ENCODE measurements at places on chromosomes 4 and X.

- no peak for DNase-seq
These were observed 139.5 kb downstream of the CPZ start for GRCh38 chr4:8732092-8732491.

DNA sequence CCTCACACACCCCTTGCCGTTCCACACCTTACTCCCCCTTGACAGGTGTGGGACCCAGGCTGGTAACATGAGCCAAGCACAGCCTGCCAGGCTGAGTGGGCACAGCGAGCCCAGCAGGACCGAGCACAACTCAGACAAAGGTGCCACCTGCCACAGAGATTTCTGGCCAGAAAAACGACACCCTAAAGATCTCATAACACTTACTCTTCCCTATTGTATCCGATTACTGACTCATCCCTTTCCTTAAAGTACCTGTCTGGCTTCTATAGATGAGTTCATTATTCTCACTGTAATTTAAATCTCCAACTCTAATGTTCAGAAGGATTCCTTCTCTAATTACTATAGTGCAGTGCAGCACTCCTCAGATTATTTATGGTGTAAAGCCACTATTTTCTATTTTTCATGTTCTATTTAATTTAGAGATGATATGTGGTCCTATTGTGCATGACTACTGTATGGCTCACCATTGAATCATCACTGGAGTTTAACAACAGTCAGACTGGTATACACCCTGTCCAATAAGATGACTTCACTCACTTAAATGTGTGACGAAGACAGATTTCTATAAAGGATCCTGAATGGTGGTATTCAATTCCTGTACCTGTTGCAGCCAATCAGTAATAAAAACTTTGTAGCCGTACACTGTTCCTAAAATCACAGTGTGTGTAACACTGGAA, 7.6 kb upstream of the SYTL5 start:
- no peak for DNase-seq

GRCh38 chrX:154362085-154362742, 12.2 kb downstream of the FLNA start:
- peak; percentile 36 for DNase-seq

DNA sequence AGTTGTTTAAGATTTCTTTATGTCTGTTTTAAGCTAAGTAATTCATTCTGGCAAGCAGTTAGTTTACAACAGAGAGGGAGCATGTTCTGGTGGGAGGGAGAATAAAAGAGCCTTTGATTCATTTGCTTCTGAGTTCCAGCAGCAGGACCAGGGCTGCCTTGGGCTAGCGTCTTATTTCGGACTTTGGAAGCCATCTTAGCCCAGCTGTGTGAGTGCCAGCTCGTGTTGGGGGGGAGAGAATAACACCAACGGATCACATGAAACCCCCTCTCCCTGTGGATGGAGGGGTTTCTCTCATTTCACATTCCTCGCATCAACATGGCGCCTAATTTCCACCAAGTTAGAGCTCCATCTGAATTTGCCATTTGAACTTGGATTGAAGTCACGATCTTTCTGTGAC, 7.4 kb downstream of the GAB1 start:
- no peak for DNase-seq

GRCh38 chr4:109560687-109561461, 828 bp downstream of the MCUB start:
- peak; percentile 47 for DNase-seq

- no peak for DNase-seq
These were observed 29.4 kb downstream of the EVC2 start for GRCh38 chr4:5678977-5679376.

GRCh38 chrX:115564243-115564642, 3.3 kb downstream of the PLS3 start:
- DNase-seq, result no peak

DNA sequence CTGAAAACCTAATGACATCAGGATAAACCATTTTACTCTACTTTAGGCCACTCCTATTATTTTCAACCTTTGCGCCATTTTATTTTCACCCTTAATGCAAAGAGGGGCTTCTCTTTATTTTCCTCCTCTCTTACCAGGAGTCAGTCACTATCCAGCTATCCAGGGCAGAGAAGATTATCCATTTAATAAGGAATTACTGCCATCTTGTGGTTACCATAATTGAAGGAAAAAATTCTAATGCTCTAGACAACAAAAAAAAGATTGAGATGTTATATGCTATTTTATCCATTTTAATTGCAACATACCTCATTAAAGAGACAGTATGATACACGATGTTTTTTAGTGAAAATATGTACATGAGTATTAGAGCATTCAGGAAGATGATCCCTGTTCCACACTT, 514.5 kb upstream of the FAM241A start:
- DNase-seq, result no peak

GRCh38 chr4:174627473-174627872, 105.2 kb upstream of the HPGD start:
- DNase-seq, result no peak

DNA sequence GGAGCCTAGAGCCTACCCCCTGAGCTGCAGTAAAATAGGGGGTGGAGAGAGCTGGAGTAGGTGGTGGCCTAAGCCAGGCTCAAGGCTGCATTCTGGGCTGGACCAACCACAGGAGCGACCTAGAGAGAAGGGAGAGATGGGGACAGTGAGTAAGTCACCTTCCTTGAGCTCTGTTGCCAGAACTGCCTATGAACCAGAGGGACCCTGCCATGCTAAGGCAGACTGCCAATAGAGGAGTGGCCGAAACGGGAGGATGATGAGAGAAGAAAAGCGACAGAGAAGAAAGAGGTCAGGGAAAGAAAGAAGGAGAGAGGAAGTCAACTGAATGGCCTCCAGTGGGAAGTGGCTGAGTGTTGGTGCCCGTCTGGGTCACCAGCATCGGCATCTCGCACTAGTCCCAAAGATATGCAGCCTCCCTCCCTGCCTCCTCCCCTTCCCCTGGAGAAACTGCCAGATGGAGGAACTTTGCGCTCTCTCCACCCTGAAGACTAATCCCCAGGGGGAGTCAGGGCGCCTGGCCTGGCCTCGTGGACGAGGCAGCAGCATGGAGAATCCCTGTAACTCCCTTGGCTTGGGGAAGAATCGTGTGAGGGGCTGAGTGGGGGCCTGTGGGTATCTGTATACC, 28.8 kb downstream of the ELF4 start:
- DNase-seq, result no peak

DNA sequence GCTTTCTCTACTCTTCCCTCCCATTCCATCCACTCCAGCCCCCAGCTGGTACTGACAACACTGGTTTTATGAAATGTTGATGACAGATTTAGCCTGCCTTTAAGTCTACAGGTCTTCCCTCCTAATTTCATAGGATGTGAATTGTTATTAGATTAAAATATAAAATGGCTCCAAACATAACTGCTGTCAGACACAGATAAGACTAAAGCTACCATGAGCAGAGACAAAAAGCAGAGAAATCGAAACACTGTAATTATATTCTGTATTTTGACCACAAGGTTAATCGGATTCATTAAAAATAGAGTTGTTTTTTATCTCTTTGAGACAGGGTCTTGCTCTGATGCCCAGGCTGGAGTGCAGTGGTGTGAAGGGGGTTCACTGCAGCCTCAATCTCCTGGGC, 28.3 kb downstream of the SEC24D start:
- DNase-seq, result no peak

GRCh38 chr4:73710094-73710493, 30.3 kb upstream of the CXCL8 start:
- no peak for DNase-seq

- DNase-seq, result no peak
These were observed 103.5 kb upstream of the PLAC1 start for GRCh38 chrX:134761788-134762187.

Measured in HL-60 (cell line).